ENCODE measurements at places on chromosomes 5 and 9.

DNA sequence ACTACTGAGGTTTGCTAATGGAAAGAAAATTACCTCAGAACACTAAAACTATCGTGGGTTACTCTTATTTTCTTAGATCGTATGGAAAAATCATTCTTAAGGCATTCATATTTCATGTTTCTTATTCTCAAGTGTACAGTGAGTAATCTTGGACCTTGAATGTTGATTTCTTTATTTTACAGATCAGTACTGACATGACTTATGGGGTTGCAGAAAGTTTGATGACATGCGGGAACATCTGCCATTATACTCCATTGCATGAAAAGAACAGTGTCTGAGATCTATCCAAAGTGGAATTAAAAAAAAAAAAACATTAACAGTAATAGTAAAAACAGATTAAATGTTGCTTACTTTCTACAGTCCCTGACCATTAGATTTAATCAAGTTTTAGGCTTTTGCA is 1290.2 kb upstream of the WWC1 start:
- DNase-seq: no peak

- no peak for DNase-seq
Observed at GRCh38 chr5:34545164-34545563, 111.0 kb upstream of the RAI14 start.

DNA sequence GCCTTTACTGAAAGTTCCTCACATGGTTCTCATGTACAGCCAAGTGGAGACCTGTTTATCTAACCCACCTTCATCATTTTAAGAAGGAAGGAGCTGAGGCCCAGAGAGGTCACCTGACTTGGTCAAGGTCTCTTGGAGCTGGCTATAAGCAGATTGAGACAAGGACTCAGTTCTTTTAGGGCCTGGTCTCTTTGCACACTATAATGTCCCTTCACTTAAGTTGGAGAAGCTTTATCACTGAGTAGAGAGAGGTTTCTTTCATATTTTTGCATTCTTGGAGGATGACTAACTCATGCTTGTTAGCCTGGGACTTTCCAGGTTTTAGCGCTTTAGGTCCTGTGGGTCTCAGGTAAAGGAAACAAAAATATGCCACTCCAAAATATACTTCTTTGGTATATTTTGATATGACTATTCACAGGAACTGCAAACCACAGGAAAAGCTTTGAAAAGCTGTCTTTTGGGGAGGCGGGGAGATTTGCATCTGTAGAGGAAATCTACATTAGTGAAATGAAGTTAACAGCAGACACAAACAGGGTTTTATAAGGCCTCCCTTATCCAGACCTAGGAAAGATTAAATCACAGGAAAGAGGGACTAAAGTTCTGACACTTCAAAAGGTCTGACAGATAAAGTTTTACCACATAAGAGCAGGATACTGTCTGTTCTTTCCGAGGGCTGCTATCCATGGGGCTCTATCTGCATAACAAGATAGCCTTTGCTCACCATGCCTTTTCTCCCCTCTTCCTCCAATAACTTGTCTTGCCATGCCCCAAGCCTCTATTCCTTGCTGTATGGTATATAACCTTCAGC is 95.8 kb upstream of the ANKRD55 start:
- no peak for DNase-seq

- DNase-seq: no peak
Observed at GRCh38 chr9:125771037-125771436, 23.9 kb downstream of the PBX3 start.

GRCh38 chr5:63127054-63127453 is 548.4 kb downstream of the LRRC70 start:
- no peak for DNase-seq

DNA sequence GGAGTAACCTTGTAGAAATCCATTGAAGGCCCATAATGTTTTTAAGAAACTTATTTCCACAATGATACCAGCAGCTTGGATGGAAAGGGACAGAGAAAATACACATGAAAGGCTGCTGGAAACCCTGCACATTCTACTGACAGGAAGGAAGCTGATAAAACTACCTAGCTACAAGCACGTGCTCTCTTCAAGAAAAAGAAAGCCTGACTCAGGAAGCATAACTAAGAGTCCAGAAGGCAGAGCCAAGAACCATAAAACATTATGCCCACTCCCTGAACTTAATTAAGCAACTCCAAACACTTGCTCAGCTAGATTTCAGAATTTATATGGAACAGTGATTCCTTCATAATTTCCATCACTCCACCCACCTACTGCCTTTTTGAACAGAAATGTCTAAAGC is 430.8 kb downstream of the SEMA5A start:
- no peak for DNase-seq
